ENCODE measurements at places on chromosomes 6 and 20.
A peak's percentile ranks its signal among the peaks of the same experiment; 100 is the strongest.

- no peak for DNase-seq
These were observed 102.4 kb downstream of the F13A1 start for GRCh38 chr6:6217855-6218758.

DNA sequence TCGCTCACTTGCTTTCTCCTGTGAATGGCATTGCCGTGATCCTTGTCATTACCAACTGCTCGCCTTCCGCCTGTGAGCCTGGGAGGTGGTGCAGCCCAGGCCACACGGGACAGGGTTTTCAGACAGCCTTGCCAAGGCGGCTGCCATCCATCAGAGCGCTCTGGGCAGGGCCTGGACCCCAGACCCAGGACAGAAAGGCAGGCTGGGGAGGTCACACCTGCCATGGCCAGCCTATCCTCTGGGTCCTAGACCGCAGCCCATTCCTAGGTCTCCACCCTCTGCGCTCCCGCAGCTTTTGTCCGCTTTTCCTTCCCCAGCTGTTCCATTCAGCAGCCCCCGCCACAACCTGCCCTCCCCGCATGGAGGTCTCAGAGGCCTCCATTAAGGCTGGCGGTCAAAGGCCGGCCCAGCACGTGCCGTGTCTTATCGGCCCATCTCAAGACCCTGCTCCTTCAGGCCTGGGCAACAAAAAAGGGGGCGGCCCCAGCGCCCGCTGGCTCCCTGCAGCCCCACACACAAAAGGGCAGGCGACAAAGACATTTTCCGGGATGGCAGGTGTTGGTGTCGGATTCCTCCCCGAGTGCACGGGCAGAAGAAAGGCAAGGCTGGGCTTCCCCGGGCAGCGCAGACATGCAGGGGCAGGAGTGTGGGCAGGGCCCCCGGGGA lies 28.1 kb downstream of the INSM1 start:
- DNase-seq = no peak

DNA sequence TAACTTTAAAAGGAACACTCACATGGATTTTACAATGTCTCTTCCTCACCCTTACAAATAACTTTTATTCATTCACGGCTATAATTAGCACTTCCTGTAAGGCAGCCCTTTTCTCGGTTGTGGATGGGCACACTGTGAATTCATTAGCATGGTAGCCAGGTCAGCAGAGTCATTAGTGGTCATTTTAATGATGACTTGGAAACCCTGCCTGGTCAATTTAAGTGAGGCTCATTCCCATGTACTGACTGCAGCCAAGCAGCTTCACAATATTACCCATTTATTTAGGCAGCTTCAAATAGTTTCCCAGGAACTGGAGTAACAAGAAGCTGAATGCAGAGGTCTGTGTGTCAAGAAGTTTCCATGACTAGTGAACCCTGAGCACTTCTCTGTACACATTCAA lies 248.8 kb downstream of the KHDC1L start:
- no peak for DNase-seq

GRCh38 chr20:51484141-51484815 lies 58.2 kb downstream of the NFATC2 start:
- no peak for DNase-seq

DNA sequence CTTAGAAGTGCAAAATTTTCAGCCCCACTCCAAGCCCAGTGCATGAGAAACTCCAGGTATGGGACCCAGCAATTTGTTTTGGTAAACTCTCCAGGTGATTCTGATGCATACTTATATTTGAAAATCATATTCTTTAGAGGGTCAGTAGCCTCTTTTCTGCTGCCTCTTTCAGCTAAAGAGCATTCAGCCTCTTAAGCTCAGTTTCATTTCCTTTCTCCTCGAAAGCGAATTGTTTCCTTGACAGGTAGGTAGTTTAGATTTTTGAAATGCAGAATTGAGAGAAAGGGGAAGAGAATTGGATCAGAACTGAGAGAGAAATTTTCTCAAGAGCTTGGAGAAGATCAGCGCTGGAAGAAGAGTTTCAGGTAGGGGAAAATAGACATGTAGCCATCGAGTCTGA lies 995.8 kb upstream of the FLRT3 start:
- no peak for DNase-seq

DNA sequence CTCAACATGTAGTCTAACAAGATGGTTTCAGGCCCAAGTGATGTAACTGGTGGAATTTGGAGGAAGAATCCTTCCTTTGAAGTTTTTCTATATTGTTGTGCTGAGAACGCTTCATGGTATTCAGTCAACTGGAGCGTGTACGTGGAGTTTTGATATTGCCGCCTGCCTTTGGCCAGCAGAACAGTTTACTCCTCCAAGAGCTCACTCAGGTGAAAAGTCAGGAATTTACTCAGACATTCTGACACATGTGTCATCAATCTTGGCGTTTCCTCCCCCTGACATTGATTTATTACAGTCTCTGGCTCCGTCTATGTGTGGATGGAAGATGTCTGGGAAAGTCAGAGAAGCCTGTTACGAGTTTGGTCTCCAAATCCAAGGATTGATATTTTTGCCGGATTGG lies 19.0 kb upstream of the TGM2 start:
- no peak for DNase-seq

- DNase-seq = no peak
These were observed 21.5 kb downstream of the GSTA3 start for GRCh38 chr6:52887910-52888524.

DNA sequence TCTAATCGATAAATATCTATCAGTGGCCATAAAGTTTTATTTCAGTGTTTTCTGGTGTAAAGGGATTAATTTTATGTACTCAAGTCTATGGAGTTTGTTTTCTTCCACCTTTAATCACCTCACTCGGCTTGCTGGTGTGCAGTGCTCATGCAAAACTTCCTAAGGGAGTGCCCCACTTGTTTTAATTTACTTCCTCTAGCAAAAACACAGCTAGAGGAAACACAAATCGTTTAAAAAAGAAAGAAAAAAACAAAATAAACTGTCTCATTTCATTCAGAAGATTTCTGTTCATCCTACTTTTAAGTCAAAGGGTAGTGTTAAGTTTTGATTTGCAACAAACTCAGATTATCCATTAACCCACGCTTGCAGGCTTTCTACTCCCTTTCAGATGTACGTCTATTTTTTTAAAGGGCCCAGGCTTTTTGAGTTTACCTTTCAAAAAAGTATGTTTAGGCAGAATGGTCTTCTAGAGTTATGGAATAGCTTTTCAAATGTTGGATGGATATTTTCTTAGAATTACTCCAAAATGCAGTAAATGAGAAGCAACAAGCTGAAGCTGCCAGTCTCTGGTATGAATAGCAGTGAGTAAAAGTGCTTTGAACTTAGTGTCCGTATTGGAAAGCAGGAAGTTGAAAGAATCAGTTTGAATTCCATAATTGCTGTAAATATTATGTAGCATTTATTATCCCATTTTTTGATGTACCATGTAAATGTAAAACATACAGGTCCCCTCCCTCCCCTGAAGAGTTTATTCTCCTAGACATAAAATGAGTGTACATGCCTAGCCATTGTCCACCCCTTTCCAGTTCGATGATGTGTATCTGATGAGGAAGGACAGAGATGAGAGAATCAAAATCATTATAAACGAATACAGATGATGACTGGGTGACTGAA lies 113.3 kb downstream of the SLC16A10 start:
- DNase-seq = no peak

DNA sequence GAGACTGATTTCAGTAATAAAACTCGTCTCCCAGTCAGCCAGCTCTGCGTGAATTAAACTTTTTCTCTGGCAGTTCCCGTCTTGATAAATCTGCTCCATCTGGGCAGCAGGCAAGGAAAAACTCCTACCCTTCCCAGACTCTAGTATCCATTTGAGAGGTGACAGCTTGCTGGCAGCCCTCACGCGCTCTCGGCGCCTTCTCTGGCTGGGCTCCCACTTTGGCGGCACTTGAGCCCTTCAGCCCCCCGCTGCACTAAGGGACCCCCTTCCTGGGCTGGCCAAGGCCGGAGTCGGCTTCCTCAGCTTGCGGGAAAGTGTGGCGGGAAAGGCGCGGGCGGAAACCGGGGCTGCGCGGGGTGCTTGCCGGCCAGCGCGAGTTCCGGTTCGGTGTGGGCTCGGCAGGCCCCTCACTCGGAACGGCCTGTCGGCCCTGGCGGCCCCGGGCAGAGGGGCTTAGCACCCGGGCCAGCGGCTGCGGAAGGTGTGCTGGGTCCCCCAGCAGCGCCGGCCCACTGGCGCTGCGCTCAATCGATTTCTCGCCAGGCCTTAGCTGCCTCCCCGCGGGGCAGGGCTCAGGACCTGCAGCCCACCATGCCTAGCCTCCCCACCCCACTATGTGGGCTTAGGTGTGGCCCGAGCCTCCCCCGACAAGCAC lies 21.8 kb upstream of the GMPR start:
- no peak for DNase-seq

GRCh38 chr6:27836783-27837624 lies 75.2 kb downstream of the OR2B2 start:
- peak; percentile 73 for DNase-seq

DNA sequence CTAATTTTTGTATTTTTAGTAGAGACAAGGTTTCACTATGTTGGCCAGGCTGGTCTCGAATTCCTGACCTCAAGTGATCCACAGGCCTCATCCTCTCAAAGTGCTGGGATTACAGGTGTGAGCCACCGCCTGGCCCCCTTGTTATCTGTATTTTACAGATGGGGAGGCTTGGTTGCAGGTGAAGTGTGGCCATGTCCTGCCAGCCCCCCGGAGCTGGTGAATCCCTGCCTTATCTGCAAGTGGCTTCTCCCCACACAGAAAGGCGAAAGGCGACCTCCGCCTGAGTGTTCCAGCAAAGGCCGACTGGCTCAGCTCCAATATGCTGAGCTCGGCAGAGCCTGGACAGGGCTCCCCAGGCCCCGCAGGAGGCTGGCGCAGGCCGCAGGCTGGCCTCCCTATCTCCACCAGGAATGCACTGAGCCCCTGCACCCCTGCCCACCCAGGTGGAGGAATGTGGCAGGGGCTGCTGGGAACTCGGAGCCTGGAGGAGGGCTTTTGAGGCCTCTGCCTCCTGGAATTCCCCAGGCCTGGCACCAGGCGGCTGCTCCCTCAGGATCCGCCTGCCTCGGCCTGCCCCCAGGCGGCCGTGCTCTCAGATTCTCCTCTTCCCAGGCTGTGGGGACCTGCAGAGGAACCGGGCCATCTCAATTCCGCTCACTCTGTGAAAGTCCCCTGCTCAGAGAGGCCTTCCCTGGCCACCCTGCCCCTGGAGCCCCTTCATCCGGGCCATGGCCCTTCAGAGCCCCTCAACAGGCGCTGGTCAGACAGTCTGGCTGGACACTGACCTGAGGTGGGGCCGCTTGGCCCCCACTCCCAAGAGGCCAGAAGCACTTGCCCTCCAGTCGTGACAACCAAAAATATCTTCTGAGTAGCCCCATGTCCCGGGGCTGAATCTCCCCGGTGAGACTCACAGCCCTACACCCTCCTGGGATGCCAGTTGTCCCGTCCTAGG lies 9.3 kb upstream of the LAMA5 start:
- no peak for DNase-seq

- no peak for DNase-seq
These were observed 158.0 kb upstream of the BMP5 start for GRCh38 chr6:56033401-56033800.

DNA sequence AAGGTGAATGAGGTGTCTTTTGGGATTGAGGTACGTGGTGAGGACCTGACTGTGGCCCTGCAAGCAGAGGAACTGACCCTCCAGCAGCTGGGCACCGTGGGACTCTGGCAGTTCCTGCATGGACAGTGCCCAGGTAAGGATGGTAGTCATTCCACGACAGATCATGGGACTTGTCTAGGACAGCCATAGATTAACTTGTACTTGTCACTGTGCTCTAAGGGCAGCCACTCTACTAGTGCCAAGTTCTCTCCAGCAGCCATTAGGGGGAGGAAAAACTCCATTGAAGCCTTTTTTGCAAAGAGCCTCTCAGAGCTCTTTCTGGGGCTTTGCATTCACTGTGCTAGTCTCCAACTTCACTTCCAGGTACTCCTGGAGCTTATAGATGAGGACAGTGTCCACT lies 20.4 kb downstream of the TAF11 start:
- no peak for DNase-seq

DNA sequence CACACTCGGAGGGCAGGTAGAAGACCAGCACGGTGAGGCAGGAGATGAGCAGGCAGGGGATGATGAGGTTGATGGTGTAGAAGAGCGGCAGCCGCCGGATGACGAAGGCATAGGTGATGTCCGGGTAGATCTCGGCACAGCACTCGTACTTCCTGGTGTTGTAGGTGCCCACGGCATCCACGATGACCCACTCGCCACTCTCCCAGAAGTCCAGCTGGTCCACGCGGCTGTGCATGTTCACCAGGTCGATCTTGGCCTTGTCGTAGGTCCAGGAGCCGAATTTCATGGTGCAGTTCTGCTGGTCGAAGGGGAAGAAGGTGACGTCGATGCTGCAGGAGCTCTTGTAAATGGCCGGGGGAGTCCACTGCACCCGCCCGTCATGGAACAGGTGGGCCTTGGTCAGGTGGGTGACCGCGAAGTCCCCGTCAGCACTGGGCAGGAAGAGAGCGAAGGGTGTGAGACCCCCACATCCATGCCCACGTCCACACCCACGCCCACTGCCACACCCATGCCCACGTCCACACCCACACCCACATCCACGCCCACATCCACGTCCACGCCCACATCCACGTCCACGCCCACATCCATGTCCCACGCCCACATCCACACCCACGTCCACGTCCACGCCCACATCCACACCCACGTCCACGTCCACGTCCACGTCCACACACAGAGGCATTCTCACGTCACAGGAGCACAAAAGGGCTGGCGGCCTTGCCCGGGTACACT lies 10.4 kb downstream of the CHRNA4 start:
- DNase-seq = no peak

GRCh38 chr20:19079536-19080299 lies 132.7 kb upstream of the SLC24A3 start:
- no peak for DNase-seq

DNA sequence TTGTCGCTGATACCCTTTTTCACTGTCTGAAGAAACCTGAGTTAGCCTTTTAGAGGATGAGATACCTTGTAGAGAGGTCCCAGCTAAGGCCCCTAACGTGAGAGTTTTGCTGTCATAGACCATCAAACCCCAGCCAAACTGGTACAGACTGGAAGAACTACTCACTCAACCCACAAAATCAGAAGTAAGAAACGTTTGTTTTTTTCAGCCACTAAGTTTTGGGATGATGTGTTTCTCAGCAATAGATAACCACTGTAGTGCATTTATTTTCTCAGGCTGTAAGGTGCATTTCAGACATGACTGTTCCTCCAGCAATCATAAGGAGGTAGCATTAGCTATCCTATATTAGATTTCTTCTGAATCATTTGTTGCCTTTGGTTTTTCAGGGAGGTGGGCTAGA lies 407.3 kb upstream of the FLRT3 start:
- no peak for DNase-seq
